Posterior vena cava (tissue), 2 donors: ENCODE measurements at places on chromosomes 5 and 9.

DNA sequence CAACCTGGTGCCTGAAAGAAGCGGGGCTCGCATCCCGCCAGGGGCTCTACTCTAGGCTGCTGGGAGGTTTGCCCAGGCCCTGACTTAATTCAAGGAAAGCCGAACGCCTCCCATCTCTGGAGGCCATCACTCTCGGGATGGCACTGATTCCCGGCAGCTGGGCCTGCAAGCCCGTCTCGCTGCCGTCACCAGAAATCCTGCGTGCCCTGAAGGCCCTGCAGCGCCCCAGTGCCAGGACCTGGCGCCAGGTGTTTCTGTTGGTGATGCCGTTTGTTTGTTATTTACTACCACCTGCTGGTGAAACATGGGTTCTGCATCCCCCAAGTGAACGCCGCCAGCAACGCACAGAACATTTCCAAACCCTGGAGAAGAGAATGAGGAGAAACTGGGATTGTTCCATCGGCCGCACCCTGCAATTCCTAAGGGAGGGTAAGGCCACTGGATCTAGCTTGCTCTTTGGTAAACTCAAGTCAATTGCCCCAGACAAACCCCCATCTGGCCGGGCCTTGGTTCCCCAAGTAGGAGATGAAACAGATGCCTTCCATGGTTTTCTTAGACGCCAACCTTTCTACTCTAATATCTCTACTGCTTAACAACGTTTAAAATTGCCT, 77.9 kb downstream of the AK8 start:
- peak; percentile 92 for DNase-seq

DNA sequence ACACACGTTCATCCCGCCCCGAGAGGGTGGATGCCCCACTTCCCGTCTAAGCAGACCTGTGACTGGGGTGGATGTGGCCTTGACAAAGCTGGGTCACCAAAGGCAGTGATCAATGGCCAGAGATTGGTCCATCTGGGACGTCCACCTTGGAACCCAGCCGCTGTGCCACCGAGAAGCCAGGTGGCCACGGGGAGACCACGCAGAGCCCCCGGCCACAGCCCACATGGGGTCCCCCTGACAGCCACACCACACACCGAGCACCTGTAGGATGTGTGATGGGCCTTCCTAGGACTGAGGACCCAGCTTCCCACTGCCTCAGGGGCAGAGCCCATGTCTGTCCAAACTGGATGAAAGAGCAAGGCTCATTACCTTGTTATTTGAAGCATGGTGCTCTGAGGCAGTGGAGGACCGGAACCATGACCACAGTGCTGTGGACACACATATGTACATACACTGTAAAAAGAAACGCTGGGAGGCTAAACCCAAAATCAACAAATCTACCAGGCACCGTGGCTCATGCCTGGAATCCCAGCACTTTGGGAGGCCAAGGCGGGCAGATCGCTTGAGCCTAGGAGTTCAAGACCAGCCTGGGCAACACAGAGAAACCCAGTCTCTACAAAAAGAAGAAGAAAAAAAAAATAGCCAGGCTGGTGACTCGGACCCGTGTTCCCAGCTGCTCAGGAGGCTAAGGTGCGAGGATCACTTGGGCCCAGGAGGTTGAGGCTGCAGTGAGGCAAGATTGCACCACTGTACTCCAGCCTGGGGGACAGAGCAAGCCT, 50.1 kb downstream of the MRPL36 start:
- peak; percentile 76 for DNase-seq

DNA sequence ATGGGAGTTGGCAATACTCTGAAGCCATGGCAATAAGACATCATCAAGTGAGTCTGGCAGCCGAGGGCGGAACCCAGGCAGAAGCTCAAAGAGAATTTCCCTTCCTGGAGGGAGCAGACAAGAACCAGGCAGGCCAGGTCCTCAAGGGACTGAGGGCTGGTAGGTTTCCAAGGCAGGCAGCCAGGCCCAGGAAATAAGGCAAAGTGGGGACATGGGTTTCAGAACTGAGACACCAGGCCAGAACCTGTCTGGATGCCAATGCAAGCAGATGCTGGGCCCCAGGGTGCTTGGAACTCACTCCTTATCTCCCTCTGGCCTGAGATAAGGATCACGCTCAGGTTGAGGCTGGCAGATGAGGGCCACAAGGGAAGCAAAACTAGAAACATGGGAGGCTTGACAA, 8.9 kb downstream of the TSSK1B start:
- DNase-seq = no peak

DNA sequence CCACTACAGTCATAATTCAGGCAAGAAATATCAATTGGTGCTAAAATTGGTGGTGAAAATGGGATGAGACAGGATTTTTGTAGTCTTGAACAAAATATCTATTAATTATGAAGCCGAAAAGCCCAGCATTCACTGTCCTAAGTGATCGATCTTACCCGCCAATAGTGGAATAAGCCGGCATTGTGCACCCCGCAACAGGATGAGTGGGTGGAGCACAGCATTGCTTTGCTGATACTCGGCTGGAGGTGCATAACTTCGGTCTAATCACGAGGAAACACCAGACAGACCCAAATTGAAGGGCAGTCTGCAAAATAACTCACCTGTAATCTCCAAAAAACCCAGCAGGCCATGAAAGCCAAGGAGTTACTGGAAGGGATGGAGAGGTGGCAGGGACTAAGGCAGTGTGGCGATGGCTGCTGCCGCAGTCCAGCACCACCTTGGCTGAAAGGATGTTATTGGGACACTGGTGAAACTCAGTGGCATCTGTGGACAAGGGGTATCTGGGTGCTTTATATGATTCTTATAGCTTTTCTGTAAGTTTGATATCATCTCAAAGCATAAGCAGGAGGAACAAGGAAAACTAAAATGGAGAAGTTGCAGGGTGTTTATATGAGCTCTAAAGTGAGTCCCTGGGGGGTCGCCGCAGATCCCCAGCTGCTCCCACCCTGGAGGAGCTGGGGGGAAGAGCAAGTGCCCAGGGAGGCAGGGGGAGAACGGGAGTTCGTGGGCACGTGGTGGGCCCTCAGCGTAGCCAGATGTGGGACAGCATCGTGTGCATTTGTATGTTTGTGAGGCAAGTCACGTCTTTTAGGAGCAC, 45.2 kb downstream of the AHRR start:
- DNase-seq = peak; percentile 25

- DNase-seq = peak; percentile 81
Measured at GRCh38 chr5:141958113-141958512, at the start of gene PCDH12. Gene PCDH12 (minus strand): TSS chr5:141958202. CDS start chr5:141957851, 351 bp downstream.

DNA sequence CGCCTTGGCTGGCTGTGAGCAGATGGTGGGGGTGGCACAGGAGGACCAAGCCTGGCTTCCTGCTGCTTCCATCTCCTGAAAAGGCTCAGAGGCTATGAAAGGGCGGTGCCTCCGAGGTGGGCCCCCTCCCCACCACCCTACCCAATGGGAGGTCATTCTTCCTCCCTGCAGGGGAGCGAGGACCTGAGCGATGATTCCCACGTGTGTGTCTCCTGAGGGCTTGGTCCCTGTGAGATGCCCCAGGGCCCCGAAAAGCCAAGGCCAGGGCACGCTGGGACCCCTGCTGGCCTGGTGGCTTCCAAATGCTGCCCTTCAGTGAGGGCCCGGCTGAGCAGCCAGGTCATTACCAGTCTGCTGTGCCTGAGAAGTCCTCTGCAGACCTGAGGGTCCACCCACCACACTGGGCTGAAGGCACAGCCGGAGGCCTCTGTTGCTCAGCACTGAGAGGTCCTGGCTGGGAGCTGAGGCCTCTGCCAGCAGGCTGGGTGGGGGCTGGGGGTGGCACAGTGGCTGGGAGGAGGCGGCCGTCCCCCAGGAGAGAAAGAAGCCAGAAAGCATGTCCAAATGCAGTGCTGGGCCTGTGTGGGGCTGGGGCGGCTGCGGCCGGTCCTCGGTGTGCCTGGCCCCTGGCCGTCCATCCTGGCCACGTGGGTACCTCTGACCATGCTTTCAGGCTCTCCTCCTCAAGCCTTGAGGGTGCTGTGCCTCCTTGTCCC, 14.0 kb upstream of the SLC6A19 start:
- no peak for DNase-seq

DNA sequence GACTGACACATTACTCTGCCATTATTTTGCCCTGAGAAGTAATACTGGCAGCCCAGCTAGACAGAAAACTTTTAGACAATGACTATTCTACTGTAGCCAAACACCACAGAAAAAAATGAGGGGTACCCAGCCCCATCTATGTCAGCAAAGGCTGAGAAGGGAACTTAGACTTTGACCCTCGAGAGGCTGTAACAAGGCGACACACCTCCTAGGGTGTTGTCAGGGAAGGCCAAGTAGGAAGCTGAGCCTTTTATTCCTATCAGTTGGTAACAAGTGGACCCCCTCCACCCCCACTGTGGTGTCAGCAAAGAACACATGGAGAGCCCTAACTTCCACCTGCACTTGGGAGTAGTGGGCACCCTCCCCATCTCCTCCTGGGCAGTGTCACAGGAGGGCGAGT, 55.6 kb downstream of the SPTLC1 start:
- DNase-seq = no peak

DNA sequence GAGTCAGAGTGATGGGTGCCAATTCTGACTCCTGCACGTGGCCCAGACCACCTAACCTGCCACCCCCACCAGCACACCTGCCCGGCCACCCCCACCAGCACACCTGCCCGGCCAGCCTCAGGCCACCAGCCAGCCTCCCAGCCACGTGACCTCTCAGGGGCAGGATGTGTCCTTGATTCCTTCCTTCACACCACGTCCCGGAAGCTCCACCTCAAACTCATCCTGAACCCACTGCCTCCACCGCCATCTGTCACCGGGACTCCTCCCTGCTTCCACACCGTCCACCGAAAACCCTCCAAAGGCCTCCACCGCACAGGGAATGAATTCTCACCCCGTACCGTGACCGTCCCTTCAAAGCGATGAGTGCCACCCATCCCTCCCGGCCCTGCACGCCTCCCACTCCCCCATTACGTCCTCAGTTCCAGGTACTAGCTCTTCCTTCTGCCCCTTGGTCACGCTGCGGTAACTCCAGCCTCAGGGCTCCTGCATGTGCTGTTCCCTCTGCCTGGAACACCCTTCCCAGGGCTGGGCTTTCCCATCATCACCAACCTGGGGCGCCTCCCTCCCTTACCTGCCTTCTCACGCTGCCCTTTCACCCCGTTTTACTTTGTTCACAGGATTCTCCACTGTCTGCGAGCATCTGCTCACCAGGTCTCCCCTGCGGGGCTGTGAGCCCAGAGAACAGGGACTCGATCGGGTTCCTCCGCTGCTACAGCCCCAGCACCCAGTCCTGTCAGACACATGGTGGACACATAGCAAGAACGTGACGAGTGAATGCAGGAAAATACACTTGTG, 82.9 kb downstream of the ADAMTS2 start:
- DNase-seq = peak; percentile 75

DNA sequence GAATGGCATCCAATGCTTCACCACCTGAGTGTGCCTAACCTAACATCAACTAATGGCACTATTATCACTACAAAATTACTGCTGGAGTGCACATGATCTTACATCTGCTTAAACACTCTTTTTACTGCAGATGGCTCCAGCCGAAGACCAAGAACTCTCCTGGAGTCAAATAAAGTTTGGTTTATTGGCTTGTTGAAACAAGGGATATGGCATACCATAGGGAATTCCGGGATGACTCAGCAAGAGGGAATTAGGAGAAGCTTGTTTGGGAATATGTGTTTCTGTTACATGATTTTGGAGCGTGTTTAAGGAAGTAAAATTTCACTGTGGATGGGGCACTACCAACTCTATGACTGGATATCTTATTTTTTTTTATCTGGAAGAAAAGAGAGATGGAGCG, 872.6 kb downstream of the DTWD2 start:
- no peak for DNase-seq

DNA sequence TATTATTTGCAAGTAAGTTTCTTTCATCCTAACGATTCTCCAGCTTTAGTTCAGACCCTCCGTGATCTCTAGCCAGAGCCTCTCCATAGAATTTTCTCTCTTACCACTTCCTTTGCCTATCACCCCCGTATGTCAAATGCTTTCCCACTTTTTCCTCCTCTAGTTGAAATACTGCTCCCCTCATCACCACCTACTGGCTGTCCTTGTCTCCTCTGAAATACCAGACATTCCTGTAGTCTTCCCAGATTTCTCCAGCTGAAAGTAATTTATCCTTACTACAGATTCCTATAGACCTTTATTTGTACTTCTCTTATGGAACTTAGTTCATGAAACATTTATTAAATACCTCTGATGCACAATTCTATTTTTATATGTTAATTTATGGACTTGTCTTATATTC, 36.0 kb upstream of the GLIPR2 start:
- DNase-seq = no peak

GRCh38 chr5:170311511-170312300, 14.1 kb upstream of the LCP2 start:
- no peak for DNase-seq

DNA sequence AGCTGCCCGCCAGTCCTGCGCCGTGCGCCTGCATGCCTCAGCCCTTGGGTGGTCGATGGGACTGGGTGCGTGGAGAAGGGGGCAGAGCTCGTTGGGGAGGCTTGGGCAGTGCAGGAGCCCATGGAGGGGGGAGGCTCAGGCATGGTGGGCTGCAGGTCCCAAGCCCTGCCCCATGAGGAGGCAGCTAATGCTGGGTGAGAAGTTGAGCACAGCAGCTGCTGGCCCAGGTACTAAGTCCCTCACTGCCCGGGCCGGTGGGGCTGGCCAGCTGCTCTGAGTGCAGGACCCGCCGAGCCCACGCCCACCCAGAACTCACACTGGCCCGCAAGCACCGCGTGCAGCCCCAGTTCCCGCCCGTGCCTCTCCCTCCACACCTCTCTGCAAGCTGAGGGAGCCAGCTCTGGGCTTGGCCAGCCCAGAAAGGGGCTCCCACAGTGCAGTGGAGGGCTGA, 764.3 kb upstream of the TYRP1 start:
- DNase-seq = peak; percentile 69

- peak; percentile 5 for DNase-seq
Measured at GRCh38 chr5:5377780-5378179, 44.7 kb upstream of the ICE1 start.

GRCh38 chr5:2906302-2907090, 155.0 kb upstream of the IRX2 start:
- peak; percentile 47 for DNase-seq

GRCh38 chr9:125464591-125465385, 203.2 kb downstream of the GAPVD1 start:
- DNase-seq = no peak

DNA sequence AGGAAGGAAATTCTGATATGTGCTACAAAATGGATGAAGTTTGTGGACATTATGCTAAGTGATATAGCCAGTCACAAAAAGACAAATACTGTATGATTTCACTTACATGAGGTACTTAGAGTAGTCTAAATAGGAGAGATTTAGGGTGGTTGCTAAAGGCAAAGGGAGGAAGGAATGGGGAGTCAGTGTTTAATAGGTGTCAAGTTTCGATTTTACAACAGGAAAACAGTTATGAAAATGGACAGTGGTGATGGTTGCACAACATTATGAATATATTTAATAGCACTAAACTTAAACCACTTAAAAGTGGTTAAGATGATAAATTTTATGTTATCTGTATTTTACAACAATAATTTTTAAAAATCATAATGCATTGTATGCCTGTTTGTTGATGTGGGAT, 40.4 kb upstream of the ECM2 start:
- no peak for DNase-seq

DNA sequence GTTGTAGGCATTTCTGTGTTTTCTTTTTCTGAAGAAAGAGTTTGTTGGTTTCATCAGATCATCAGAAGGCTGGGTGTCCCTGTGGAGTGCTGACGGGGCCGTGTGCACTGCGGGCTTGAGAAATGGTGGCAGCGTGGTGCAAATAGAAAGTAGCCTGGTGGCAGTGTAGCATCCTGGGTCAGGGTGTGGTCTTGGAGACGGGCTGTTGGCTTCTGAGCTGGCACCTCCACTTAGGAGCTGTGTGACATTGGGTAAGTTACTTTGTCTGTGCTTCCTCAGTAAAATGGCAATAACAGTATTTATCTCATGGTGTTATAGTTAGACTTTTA, 10.0 kb upstream of the NDST1 start:
- DNase-seq = no peak

GRCh38 chr5:174057206-174057605, 11.7 kb downstream of the NSG2 start:
- no peak for DNase-seq
